Fibroblast of the aortic adventitia (primary cell): ENCODE measurements at places on chromosomes 7 and 10. TPM values are rescaled to one million over a fixed set of nuclear protein-coding genes. Genes with fewer than 3 reads are reported as not detected.

Gene FGFBP3
- total RNA-seq, result 1.2 and 1.8 TPM in 2 replicates

DNA sequence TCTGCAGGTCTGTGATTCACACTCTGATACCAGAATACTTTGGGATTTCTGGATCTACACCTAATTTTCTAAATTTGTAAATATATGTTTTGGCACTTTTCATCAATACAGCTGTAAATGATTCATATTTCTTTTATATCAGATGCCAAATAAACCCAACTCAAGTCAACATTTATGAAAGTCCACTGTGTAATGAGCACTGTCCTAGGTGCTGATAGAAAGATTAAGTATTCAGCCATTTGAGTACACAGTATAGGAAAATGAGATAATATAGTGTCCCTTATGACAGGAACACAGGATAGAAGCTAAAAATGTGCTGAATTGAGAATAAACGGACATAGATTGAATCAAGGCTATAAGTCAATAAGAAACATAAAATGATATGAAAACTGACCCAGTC is 6.4 kb downstream of the ANXA7 start:
- peak; percentile 10 for DNase-seq

Gene AGR3
- not detected in 2 replicates for total RNA-seq

DNA sequence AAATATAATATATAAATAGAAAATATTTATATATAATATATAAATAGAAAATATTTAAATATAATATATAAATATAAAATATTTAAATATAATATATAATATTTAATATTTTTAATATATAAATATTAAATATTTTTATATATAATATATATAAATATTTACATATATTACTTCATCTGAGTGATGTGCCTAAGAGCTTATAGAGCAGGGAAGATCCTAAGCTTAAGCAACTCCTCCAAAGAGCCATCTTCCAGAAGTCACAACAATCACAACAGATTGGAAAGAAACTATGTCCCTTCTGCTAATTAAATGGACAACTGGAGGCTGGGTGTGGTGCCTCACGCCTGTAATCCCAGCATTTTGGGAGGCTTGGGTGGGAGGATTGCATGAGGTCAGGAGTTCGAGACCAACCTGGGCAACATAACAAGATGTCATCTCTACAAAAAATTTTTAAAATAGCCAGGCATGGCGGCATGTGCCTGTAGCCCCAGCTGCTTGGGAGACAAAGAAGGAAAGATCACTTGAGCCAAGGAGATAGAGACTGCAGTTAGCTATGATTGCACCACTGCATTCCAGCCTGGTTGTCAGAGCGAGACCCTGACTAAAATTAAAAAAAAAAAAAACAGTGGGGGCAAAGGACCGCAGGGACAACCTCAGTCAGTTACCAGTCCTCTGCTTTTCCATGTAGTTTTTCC is 198.7 kb downstream of the SKIDA1 start:
- DNase-seq, result no peak

- no peak for DNase-seq
Measured at GRCh38 chr7:968205-969105, 6.9 kb downstream of the COX19 start.

Gene CD36
- total RNA-seq, result 1.7 and 561 TPM in 2 replicates

- no peak for DNase-seq
Measured at GRCh38 chr10:35212856-35213255, 86.2 kb downstream of the CREM start.

DNA sequence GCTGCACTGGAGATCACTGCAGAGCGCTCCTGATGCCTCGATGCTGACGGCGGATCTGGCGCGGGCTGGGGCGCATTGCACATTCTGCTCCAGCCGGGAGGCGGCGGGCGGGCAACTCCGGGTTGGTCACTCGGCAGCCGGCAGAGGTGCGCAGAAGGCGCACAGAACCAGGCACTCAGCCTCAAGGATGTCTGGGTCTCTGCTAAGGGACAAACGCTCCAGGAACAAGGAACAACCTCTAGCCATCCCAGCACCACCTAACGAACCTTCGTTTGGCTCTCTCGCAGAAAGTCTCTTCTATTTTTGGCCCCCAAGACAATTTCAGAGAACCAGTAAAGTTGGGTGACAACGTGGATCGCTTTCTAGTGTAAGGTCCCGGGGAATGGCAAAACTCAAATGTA is 254.6 kb downstream of the OTUD1 start:
- no peak for DNase-seq

DNA sequence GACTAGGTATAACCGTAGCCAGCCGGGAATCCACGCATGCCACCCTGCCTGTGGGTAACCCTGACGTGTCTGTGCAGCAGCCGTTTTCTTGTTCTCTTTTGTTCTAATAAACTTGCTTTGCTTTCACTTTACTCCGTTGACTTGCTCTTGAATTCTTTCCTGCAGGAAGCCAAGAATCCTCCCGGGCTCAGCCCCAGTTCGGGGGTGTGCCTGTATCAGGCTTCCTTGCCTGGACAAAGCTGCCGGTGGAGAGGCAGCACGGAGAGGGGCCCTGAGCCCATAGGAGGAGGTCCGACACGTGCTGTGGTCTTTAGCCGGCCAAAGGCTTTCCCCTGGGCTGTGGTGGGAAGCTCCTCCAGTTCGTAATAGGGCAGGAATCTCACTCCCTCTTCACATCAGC is 256.5 kb upstream of the PPP2R2D start:
- no peak for DNase-seq

DNA sequence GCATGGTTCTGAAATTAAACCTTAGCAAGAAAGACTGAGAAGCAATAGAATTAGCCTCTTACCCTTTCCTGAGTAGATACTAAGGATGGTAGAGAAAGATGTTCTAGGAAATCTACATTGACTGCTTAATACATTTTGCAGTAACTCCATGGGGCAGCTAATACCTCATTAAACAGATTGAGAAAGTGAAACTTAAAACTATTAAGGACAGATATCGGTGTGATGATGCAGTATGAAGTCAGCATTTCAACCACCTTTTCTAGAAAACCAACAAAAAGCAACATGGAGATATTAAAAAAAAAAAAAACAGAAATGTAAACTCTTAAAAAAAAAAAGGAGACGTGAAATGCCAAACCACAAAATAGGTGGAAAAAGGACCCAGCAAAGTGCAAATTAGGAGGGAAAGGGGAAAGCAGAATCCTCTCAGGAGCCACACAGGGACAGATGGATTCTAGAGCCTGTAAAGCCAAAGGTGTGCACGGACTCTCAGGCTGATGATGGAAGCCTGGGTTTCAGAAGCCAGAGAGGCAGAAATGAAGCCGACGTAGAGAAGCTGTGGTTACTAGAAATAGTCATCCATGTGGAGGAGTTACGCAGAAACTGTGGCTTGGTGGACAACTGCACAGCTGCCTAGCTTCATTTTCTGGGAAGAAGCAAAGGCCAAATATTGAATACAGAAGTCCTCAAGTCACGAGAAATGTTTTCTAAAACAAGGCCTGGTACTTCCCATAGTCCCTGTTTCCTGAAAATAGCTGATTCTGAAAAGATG is 38.1 kb upstream of the GPR141 start:
- no peak for DNase-seq
